Psoas muscle (tissue), 8 donors: ENCODE measurements at places on chromosomes 6 and 20.
A peak's percentile ranks its signal among the peaks of the same experiment; 100 is the strongest.

DNA sequence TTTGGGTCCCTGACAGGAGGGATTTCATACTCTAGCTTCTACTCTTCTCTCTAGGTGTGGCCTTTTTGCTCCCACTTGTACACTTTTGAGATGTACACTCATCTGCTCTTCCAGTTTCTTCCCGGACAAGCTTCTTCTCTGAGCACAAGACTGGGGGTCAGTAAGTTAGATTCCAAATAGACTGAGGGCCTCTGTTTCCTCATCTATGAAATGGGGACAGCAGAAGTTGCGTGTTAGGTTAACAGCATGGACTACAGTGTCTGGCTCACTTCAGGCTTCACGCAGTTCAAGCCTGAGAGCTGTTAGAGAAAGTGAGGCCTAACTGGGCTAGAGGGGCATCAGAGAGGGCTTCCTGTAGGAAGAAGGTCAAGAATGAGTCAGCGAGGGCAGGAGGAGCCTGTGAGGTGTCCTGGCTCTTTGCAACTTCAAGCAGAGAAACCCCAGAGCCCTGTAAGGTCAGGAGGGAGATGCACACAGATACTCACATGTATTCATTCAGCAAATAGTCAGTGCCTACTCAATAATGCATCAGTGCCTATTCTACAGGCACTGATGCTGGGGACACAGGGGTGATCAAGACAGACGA lies 20.6 kb downstream of the XKR7 start:
- DNase-seq, result no peak

DNA sequence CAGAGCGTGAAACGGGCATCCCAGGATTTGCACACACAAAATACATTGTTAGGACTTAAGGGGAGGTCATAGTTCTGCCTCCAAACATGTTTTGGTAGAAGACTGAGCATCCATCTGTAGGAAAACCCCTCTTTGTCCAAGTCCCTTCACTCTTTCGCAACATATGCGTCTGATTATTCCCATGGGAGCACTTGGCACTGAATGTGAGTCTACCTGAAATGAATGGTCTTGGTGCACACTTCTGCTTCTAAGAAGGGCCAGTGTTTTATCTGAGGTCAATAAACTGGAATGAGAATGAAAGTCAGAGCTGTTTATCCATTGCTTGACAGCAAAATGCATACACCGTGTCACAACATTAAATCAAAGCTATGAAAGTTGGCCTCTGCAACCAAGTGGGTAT lies 33.0 kb downstream of the GJA10 start:
- DNase-seq, result no peak

GRCh38 chr6:123127807-123128206 lies 131.8 kb downstream of the CLVS2 start:
- DNase-seq, result no peak

GRCh38 chr6:81214414-81215091 lies 537.9 kb downstream of the TENT5A start:
- DNase-seq, result no peak

DNA sequence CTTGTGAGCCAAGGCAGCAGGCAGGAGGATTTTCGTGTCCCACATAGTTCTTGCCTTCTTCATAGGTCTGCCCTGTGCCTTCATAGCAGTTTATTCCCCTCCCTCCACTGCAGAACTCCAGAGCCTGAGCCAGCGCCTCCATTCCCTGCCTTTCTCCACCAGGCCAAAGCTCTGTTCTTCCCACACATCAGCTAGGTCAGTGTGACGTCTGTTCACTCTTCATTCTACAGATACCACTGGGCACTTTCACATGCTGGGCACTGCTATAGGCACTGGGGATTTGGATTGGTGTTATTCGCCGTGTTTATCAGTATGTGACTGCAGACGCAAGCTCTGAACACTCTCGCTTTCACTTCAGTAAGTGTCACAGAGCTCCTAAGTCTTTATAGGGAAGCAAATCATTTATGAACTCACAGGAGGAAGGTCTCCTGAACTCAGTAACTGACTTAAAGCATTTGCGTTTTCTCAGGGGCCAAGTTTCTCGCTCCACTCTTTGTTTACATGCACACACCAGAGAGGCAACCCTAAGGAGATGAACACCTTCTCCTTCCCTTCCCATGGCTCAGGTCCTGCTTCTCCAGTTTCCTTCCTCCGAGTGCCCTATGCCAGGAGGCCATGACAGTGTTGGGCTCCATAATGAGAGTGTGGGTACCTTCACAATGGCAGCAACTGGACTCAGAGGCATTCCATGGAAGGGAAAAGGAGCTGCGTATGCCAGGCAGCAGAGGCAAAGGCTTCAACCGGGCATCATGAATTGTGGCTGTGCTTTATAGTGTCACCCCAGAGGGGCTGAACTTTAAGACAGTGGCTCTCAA lies 6.3 kb upstream of the APMAP start:
- peak; percentile 28 for DNase-seq

- DNase-seq, result no peak
Observed at GRCh38 chr6:79057746-79058145, 20.3 kb downstream of the PHIP start.

- no peak for DNase-seq
Observed at GRCh38 chr20:4471221-4471620, 250.5 kb upstream of the PRND start.

DNA sequence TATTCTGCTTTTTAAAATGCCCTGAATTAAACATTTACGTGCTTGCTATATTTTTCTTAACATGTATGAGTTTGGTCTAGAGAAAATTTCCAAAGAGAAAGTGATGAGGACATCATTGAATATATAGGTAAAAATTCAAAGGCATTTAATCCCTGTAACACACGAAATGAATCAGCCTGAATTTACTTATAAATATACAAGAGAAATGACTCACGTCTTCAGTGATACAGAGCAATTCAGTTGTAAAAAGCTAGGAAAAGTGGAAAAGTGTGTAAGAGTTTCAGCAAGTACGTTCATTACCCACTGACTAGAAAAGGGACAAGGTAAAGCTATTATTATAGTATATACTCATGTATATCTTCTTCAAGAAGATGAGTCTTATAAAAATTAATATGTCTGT lies 124.8 kb downstream of the HIVEP1 start:
- DNase-seq, result no peak

GRCh38 chr20:7348253-7348652 lies 580.8 kb downstream of the BMP2 start:
- DNase-seq, result no peak

- DNase-seq, result peak; percentile 69
Observed at GRCh38 chr6:42978487-42978838, 518 bp downstream of the PEX6 start.

DNA sequence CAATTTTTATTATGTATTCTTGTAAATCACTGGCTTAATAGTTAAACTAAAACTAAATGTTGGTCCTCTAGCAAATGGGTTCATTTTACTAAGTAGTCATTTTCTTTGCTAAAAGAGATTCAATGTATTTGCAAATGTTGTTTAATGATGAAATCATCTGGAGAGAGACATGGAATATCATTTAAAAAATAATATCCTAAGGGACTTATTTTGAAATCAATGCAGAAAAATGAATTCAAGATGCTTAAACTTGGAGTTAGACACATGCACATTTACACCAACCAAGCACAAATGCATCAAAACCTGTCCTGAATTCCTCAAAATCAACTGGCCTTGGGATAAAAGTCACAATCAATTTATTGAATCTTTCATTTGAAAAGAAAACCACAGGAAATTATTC lies 165.0 kb upstream of the RNF217 start:
- DNase-seq, result no peak

GRCh38 chr20:1632178-1632577 lies 12.4 kb upstream of the SIRPB1 start:
- no peak for DNase-seq

GRCh38 chr20:46014517-46015396 lies 6.0 kb downstream of the MMP9 start:
- DNase-seq, result no peak

DNA sequence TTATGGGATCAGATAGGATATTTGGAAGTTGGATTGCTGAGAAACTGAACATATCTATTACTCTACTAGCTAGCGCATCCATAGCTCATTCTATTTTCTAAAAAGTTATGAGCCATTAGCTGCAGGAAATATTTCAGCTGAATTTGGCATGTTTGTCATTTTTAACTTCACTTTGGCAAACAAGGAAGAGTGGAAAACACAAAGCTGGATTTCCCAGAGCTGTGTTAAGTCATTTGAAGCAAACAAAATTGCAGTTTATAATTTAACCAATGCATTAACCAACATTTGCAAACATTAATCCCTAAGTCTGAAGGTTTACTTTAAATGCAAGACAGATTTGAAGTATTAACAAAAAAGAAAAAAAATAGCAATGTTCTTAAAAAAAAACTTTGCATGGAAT lies 1.2 kb downstream of the ALDH8A1 start:
- DNase-seq, result no peak

DNA sequence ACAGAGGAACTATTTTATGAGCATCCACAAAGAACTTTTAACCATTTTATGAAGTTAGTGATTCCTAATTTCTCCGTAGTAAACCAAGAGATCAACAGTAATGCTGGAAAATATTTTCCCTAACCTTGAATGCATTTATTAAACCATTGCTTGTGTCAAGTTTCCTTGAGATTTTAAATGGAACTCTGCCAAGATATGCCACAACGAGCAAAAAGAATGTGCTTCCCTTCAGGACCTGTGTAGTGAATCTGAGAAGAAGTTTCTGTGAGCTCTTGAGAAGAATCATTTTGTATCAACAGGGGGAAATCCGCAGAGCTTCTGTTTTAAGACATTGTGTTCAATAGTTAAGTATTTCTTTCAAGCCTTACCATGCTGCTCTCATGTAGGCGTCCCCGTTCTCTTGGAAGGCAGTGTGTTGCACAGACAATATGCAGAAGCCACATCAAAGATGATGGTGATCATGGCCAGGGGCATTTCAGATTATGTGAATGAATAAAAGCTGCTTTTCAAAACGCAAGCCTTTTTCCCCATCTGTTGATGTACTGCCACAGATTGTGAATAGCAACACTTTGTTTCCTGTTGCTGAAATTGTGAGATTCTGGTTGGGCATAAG lies 439.8 kb downstream of the BMP2 start:
- no peak for DNase-seq

GRCh38 chr20:766906-767305 lies 1.4 kb downstream of the SLC52A3 start:
- DNase-seq, result no peak
